ENCODE measurements at places on chromosomes 7 and 10. TPM values are rescaled to one million over a fixed set of nuclear protein-coding genes. Genes with fewer than 3 reads are reported as not detected.
A peak's percentile ranks its signal among the peaks of the same experiment; 100 is the strongest.

FGF8 gene
- not detected for total RNA-seq

GRCh38 chr7:12089951-12090756, 120.9 kb upstream of the TMEM106B start:
- DNase-seq = no peak

DNA sequence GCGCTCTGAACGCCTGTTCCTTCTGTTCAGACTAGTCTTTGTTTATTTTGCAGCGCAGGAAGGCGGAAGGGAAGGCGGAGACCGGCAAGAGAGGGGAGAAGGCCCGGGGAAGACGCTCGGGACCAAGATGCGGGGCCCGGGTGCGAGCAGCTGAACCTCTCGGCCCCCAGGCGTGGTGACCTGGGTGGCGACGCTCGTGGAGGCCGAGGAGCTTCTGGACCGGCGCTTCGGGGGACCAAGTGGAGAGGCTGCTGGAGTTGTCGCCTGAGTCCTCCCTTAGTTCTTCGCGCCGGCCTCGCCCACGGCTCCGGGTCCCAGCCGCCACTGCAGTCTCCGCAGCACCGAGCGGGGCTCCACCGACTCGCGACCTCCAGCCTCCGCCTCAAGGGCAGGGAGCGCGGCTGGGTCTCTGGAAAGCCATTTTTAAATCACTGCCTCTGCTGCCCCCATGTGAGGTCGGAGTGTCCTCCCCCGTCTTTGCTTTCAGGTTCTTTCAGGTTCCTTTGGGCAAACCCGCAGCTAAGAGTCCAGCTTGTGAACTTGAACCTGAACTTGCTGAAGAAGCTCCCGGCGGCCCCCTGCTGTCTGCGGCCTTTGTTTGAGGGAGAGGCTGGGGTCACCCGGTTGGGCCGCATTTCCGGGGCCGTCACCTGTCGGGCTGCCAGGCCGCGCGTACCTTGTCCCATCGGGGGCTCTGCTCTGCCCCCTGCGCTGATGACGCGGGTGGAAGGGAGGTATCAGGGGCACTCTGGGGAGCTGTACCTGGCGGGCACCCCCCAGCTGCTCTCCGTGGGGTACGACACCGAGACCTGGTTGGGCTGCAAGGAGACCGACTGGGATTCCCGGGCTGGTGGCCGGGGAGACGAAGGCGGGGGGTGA, 136.0 kb downstream of the KIF20B start:
- no peak for DNase-seq

- peak; percentile 67 for DNase-seq
These were observed 70.0 kb upstream of the FAM13C start for GRCh38 chr10:59432207-59432900.

TLX1 gene
- total RNA-seq = not detected

All from mammary epithelial cell (primary cell).